ENCODE measurements at places on chromosomes 5 and 9. TPM values are rescaled to one million over a fixed set of nuclear protein-coding genes. Genes with fewer than 3 reads are reported as not detected.

Gene APBA1
- 0.03 TPM for polyA plus RNA-seq

Gene SURF2
- polyA plus RNA-seq: 17.3 TPM

Gene WDR38
- not detected for polyA plus RNA-seq

Gene TLX3
- polyA plus RNA-seq: not detected

Gene DDX41
- polyA plus RNA-seq: 168 TPM

Gene IL5
- polyA plus RNA-seq: not detected

Gene BRINP1
- not detected for polyA plus RNA-seq

Gene CMYA5
- 0.01 TPM for polyA plus RNA-seq

Gene PCDHB4
- polyA plus RNA-seq: not detected

Gene BASP1
- polyA plus RNA-seq: 53.0 TPM

Gene DOK3
- polyA plus RNA-seq: 103 TPM

Gene HTR4
- polyA plus RNA-seq: not detected

DNA sequence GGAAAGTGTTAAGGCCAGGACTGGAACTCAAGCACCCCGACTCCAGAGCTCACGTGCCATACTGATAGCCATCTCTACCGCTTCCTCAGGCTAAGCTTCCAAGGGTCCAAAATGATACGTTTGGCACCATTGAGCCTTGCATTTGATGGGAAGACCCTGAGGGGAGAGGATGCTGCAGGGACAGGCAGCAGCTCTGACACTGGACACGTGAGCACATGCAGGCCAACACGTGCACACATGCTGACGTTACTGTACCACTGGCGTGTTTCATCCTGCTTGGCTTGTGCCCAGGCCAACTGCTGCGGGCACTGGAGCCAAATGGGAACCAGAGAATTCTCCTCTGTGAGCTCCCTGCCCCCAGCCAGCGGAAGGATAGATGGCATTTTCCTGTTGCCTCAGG lies 5.2 kb downstream of the FAT2 start:
- DNase-seq: no peak

DNA sequence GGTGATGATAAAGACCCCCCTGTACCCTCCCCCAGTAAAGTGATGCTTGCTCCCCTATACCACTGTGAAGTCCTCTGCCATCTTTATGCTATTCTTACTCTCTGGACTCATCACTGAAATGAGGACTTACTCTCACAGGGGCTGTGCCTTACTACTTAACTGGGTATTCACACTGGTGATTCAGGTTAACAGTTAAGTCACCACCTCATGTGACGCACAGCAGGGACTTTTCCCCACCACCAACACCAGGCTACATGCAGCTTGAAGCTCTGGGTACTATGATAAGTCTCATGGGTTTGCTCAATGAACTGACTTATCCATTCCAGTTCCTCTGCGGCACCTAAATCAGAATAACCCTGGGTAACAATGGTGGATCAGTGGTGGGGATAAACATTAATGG lies 163.7 kb downstream of the ELAVL2 start:
- no peak for DNase-seq

GRCh38 chr5:181237729-181238385 lies 5.8 kb downstream of the RACK1 start:
- DNase-seq: no peak

DNA sequence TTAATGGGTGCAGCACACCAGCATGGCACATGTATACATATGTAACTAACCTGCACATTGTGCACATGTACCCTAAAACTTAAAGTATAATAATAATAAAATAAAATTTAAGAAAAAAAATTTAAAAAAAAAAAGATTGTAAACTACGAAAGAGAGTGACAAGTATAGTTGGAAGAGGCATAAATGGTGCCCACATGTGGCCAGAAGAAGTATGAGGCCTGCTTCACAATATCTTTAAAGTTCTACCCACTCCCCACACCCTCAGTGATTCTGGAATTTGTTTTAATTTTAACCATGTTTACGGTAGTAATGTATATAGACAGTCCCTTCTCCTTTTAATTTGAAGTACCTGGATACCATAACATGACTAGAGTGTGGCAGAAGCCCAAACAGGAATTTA lies 172.7 kb downstream of the CHSY3 start:
- no peak for DNase-seq

- DNase-seq: no peak
Observed at GRCh38 chr5:96017951-96018350, 56.3 kb upstream of the ELL2 start.

DNA sequence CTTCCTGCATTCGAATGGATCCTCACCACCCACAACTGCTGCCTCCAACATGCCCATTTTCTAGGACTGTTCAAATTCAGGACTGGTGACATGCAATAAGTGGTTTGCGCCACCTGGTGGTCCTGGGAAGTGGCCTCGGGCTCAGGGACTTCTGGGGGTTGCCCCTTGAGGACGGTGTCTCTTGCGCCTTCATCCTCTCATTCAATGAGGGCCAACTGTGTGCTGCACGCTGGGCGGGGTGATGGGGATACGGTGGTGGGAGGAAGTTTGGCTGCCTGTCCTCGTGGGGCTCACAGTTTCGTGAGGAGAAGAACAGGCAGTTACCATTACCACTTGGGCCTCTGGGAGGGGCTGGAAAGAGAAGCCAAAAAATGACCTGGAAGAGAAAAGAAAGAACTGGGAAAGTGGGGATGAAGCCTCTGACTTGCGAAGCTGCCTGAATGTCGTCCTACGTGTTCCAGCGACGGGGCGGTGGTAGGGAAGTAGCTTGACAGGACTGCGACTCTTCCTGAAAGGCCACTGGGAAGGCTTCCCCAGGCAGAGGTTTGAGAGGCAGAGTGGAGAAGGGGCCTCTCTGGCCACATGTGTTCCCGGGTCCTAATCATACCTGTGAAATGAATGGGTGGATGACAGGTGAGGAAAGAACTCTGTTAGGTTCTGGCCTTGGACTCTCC lies 49.0 kb downstream of the PSD2 start:
- peak; percentile 83 for DNase-seq

- DNase-seq: no peak
Observed at GRCh38 chr9:34994260-34994899, 4.8 kb downstream of the DNAJB5 start.

DNA sequence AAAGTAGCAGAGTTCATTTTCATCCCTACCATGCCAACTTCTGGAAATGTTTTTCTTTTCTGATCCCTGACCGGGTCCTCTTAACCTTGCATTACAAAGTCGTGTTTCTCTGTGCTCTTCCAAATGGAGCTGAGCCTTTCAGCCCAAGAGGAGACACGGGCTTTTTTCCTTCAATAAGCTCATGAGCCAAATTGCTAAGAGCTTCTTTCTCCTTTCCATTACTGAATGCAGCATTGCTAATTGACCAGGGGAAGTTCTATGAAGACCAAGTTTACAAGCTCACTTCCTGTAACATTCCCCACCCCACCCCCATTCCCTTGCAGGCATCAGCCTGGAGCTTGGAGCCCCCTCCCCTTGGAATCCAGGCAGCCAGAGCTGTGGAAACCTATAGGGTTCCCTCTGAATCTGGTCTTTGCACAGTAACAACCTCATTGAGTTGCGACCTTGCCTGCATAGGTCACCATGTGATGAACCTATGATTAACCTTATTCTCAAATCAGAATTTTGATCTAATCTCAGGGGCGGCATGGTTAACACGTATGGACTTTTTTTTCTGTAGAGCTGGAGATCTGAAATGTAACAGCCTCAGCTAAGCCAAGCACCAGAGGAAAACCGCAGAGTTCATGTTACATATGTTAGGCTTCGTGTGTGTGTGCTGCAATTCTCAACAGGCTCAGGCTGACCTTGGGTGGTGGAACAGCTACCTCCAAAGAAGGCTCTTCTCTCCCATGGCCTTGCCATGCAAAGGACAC lies 395.7 kb upstream of the ZNF462 start:
- no peak for DNase-seq

DNA sequence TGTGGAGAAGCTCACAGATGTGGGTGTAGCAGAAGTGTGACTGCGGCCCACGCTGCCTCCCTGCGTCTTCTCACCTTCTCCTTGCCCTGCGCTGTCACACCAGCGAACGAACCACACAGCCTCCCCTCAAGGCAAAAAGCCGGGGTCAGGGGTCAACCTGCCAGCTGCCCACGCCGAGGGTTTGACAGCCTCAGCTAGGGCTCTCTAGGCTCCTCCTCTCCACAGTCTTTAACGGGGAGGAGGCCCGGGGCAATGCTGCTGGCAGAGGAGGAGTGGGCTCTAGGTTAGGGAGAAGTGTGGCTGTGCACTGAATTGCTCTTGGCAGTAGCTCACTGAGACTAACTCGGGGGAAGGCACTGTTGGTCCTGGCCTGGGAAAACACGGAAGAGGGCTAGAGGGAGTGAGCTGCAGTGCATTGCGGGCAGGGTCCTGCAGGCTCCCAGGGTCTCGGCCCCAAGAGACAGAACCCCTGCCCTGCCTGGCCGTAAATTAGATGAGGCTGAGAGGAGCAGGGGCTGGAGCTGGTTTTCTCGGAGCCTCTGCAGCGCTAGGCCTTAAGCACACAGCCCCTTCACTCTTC lies 4.2 kb upstream of the TRIM52 start:
- DNase-seq: no peak

DNA sequence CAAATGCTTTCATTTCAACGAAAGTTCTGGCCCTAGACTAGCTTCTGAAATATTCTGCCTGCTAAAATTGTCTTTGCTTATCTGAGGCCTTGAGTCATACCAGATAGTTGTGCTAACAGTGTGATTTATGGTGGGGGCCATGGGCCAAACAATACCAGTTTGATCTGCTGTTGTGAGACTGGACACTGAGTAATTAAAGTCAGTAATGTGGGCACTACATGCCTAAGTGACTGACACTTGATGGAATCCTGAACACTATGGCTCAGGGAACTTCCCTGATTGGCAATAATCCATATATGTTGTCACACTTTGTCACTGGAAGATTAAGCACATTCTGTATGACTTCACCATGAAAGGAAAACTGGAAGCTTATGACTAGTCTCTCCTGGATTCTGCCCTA lies 127.6 kb upstream of the CYLC2 start:
- DNase-seq: no peak

- DNase-seq: no peak
Observed at GRCh38 chr5:74995926-74996325, 56.4 kb downstream of the GCNT4 start.

DNA sequence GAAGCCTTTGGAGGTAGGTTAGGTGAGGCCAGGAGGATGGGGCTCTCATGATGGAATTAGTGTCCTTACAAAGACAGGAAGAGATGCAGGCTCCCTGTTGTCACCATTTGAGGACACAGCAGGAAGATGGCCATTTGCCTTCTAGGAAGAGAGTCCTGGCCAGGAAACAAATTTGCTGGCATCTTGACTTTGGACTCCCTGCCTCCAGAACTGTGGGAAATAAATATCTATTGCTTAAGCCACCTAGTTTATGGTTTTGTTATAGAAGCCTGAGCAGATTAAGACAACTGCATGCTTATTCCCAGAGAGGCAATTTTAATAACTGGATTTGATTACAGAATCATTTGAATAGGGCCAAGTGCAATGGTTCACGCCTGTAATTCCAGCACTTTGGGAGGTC lies 50.5 kb upstream of the EPB41L4B start:
- DNase-seq: no peak

GRCh38 chr5:114415760-114416159 lies 53.9 kb downstream of the KCNN2 start:
- no peak for DNase-seq

DNA sequence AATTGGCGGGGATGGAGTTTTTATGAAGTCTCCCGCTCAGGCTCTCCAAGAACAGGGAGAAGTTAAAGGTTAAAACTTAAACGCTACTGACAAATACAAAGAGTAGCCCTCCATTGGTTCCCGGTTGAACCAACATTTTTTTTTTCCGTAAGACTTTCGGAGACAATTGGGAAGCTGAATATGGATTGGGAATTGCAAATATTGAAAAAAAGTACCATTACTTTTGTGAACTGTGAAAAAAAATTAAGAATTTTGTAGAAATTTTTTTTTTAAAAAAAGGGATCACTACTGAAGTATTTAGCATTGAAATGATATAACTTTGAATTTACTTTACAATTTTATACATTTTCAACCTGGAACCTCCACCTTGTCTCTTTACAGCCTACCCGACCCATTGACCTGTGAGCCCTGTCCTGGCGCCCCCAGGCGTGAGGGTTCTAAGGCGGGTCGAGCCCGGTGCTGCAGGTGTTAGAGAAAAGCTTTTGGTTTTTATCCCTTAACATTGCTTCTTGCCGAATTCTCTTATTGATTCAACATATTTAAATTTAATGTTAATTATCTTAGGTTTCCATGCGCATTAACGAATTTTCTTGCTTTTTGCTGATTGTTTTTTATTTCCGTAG lies 448 bp upstream of the ZNF782 start:
- DNase-seq: no peak

- DNase-seq: no peak
Observed at GRCh38 chr5:57442080-57442839, 40.4 kb downstream of the ACTBL2 start.

All from B cell (primary cell).